HEK293T (cell line): ENCODE measurements at places on chromosomes 12 and 14.

DNA sequence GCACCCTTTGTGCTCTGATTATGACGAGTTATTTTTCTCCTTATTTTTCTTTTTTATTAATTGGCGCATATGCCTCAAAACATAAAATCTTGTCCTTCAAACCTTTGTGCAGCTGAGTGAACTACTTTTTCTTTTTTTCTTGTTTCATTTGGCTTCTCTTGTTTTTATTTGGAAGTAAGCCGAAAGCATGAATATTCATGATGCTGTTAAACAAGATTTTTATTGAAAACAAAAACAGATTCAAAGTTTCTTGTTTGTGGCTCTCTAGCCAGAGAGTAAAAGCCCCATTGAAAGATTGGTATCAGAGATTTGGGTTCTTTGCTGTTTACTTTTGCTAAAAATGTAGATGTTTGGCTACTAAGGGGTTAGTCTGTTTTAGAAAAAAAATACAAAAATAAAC is 183.8 kb downstream of the TMEM132C start:
- no peak for DNase-seq

DNA sequence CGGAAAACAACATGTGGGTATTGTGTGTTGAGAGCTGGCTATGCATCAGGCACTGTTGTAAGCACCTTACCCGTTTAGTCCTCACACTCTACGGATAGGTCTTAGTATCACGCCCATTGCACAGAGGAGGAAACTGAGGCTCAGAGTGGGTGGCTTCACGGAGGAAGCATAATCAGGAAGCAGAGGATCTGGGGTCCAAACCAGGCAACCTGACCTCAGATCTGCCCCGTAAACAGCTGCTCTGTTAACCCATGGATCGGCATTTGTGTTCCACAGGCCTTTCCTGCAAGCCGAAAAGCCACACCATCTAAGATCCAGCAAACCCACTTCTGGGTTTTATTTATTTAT is 107.9 kb downstream of the SCARB1 start:
- DNase-seq: no peak

- DNase-seq: no peak
Measured at GRCh38 chr12:122040579-122041386, 19.1 kb downstream of the BCL7A start.

GRCh38 chr14:64605926-64606685 is 56.3 kb downstream of the PPP1R36 start:
- DNase-seq: no peak

- DNase-seq: no peak
Measured at GRCh38 chr14:104328607-104329006, 190.2 kb downstream of the KIF26A start.

GRCh38 chr14:65824285-65824977 is 411.9 kb downstream of the FUT8 start:
- peak; percentile 65 for DNase-seq

- DNase-seq: no peak
Measured at GRCh38 chr12:45244561-45245343, 28.9 kb downstream of the ANO6 start.
